ENCODE measurements at places on chromosomes 7 and 10.

DNA sequence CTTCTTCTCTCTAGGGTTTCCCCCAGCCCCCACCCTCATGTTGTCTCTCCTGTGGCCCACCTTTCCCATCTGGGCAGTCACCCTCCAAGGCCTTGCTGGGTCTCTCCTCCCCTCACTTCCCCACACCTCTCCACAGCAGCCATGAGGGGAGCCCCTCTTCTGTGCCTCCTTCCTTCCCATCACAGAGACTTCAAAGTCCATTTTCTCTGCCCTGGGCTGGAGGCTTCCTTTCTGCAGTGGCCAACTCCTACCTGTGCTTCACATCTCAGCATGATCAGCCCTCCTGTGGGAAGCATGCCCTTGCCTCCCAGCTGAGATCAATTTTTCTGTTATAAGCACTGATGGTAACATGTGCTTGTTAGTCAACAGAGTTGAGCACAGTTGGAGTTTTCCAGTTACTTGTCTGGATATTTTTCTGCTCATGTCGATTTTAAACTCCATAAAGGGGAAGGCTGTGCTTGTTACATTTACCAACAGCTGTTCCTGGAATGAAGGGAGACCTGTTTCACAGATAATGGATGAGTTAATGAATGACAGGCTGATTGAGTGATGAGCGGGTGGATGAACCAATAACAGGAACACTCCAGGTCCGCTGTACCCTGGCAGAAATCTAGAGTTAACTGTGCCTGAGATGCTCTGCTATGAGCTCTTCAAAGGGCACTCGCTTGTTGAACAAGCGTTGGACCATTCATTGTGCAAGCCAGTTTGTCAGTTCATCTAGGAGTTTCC is 71.4 kb upstream of the PRSS58 start:
- DNase-seq: no peak

- DNase-seq: no peak
These were observed 143.9 kb downstream of the MAD1L1 start for GRCh38 chr7:2088801-2089200.

GRCh38 chr7:88042157-88042556 is 108.1 kb downstream of the ADAM22 start:
- DNase-seq: no peak

DNA sequence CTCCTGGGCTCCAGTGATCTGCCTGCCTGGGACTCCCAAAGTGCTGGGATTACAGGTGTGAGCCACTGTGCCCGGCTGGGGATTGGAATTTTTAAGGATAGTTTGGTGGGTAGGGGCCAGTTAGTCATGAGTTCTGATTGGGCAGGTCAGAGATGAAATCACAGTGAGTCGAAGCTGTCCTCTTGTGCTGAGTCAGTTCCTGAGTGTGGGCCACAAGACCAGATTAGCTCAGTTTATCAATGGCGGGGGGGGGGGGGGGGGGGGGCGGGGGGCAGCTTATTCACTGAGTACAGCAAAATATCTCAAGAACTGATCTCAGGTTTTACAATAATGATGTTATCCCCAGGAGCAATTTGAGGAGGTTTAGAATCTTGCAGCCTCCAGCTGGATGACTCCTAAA is 11.6 kb upstream of the ERCC6 start:
- DNase-seq: no peak

DNA sequence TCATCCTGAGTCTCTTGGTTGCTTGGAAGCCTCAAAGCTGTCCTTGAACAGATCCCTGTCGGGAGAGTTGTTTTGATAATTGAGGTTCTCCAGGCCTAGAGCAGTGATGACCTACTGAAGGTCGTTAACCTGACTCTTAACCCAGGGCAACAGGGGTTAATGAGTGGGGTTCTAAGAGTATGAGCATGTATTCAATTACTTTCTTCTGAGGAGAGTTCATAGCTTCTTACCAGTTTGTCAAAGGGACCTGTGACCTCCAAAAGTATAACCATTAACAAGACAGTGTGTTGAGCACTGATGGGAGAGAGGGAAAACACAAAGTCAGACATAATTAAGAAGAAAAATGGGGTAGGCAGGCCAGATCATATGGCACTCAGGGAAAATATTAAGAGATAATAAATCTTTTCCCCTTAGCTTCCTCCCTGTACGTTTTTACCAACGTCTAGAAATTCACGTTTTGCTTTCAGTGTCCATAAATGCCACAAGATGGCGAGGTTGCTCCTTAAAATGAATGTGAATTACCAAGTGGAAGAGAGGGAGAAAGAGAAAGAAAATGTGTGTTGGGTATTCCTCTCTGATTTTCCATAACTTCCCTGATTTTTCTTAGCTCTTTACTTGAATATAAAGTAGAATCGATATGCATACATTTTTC is 97.6 kb downstream of the SUGCT start:
- DNase-seq: peak; percentile 6

DNA sequence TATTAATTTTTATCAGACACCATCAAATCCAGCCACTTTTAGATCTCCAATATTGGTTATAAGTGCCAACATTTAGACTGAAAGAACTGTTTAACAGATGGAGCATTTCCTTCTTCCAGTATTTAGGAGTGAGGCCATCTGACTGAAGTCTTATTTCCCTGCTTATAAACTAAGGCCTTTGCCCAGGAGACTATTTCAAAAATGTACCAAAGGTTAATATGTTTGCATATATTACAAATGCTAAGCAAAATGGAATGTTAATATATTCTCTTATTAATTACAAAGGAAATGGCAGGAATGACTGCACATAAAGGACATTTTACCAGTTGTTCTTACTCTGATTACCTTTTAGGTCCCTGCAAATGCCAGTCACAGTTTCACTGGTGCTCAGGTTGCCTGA is 238.9 kb upstream of the PLXNA4 start:
- no peak for DNase-seq

- DNase-seq: peak; percentile 60
These were observed 65.1 kb downstream of the RGS10 start for GRCh38 chr10:119477444-119477843.

GRCh38 chr7:135098391-135098790 is 49.5 kb upstream of the TMEM140 start:
- DNase-seq: no peak

- DNase-seq: no peak
These were observed 67.0 kb upstream of the PLXNA4 start for GRCh38 chr7:132643302-132643701.

GRCh38 chr10:49272251-49273081 is 26.5 kb upstream of the C10orf71 start:
- DNase-seq: no peak

DNA sequence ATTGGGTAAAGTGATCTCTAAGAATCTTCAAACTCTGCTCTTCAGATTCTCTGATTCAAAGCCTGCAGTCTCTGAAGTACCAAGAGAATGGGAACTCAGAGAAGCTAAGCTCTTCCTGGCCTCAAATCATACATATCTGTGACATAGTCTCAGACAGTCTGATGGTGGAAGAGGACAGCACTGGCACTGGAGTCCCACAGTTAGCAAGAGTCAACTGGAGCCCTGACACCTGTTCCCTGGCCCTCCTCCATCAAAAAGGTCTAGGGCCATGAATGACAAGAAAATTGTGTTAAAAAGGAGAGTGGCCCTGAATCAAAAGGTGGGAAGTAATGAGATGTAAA is 37.7 kb downstream of the PRSS2 start:
- no peak for DNase-seq

- no peak for DNase-seq
These were observed 107.5 kb downstream of the KIF20B start for GRCh38 chr10:89808842-89809241.

- no peak for DNase-seq
These were observed 95.8 kb upstream of the DIP2C start for GRCh38 chr10:785089-785860.

DNA sequence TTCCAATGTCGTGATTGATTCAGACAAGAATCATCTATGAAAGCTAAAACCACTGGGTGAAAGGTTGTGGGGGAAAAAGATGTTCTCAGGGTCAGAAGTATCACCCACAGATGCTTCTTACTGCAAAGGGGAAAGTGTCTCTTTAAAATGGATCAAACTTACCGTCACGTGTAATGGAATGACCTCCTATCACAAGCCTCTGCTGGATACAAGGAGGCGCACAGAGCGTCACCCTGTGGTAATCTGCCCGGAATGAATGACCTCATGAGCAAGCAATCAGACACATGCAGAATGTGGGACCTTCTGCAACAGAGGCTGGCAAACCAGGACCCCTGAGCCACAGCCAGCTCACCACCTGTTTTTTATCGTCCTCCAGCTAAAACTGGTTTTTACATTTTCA is 33.0 kb downstream of the WIPF3 start:
- DNase-seq: no peak

GRCh38 chr10:59181668-59182067 is 5.2 kb downstream of the PHYHIPL start:
- no peak for DNase-seq

DNA sequence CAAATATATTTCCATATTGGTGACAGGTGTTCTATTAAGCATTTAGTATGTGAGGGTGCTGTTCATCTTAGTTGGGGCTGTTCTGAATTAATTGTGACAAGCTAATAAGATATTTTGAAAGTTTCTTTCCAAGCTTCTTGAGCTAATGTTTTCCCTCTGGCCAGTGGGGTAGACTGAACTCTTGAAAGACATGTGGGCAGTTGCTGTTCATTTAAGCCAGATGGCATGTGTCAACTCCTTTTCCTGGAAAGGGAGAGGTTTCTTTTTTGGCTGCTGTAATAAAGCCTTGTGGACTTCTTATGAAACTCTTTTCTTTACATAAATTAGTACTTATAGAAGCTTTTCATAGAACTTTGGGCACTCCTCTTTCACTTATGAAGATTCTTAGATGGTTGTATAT is 21.7 kb downstream of the RAB18 start:
- peak; percentile 5 for DNase-seq

DNA sequence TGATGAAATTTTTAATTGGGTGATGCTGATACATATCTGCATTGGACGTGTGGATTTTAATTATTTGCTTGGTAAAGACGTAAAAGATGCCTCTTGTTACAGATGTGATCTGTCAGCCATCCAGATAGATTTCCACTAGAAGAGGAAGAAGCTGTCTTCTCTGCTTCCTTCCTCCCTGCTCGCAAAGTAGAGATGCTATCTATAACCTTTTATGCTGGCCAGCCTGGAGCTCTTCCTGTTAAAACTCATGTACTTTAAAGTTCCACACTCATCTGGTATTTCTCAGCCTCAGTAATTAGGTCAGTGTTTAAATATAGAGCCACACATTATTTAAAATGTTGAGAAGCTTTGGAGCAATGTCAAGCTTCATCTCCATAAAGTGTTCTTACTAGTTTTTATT is 51.2 kb upstream of the TMEM229A start:
- no peak for DNase-seq

DNA sequence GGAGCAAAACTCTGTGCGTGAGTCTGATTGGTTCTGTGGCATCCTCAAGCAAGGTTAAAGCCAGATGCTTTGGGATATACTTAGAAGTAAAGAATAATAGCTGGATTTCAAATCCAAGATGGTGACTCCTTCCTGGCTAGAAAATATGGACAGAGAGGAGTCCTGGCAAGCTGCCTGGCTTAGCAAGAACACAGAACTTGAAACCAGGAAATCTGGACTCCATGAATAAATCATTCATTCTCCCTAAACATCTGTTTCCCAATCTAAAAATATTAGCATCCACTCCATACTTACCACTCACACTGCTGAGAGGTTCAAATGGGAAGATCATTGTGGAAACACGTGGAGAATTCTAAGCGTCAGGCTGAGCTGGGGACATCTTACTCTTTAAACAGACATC is 1074.1 kb upstream of the AUTS2 start:
- no peak for DNase-seq

DNA sequence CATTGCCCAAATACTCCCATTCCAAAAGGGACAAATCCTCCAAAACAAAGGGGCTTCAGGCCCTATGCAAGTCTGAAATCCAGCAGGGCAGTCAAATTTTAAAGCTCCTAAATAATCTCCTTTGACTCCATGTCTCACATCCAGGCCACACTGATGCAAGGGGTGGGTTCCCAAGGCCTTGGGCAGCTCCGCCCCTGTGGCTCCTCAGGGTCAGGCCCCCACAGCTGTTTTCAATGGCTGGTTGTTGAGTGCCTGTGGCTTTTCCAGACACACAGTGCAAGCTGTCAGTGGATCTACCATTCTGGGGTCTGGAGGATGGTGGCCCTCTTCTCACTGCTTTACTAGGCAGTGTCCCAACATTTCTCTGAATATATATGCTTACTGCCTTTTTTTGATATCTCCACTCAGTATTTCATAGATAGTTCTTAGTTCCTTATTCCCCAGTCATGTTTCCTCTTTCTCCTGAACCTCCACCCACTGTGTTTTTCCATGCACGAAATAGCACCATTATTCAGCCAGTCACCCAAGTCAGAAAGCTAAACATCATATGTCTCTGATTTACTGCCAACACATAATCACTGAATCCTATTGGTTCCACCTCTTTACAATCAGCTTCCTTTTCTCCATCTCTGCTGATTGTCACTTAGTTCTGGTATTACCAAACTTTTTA is 172.6 kb upstream of the CACNA2D1 start:
- DNase-seq: no peak

DNA sequence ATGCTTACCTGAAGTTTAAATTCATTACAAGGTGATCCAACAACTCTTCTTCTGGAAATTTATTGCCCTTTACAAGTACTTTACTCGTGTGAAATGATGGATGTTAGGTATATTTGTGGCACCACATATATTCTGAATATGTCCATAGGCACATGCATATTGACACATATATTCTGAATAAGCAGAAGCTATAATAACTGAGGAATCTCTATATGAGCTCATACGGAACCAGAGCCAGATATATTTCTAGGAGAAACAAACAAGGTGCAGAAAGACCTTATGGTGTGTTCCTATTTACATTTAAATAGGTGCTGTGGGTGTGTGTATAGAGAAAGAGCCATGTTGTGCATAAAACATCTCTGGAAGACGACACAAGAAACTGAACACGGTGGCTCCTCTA is 456.1 kb upstream of the NPVF start:
- DNase-seq: no peak

GRCh38 chr10:504806-505205 is 184.7 kb downstream of the DIP2C start:
- DNase-seq: no peak

GRCh38 chr10:22611425-22612115 is 102.8 kb downstream of the PIP4K2A start:
- DNase-seq: no peak

- DNase-seq: no peak
These were observed 32.3 kb downstream of the C1GALT1 start for GRCh38 chr7:7214398-7215347.

DNA sequence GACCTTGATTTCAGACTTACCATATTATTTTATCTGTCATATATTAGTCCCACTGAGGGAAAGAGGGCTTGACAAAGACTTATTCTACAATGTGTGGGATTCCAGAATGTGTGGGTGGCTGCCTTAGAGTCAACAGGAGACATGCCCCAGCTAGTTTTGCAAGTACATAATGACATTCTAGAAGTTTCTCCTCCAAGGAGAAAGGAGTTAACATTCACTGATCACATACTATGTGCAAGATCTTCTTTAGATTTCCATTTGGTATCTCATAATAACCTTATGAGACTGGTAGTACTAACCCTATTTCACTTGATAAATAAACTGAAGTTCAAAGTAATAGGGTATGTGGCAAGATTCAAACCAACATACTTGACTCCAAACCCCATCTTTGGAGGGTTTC is 25.2 kb downstream of the IRF5 start:
- no peak for DNase-seq

- DNase-seq: no peak
These were observed 75.8 kb downstream of the ENO4 start for GRCh38 chr10:116925056-116925455.

GRCh38 chr7:141232286-141233051 is 158.6 kb downstream of the TMEM178B start:
- peak; percentile 57 for DNase-seq
